NAMALWA (cell line): ENCODE measurements at places on chromosomes 2 and 18.

DNA sequence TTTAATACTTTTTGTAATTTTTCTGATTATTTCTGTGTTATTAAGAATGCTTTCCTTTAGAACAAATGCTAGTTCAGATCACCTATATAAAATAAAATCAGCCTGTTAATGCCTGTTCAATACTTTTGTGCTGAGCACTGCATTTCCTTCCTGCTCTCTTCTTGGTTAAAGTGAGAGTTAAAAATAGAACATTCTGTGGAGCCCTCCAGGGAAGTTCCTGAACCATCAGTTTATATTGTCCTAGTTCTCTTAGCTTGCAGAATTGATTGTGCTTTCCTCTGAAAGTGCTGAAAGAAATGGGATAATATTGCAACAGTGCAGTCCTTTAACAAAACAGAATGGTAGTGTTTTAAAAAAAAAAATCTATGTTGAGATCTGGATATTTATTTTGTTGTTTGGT is 74.6 kb upstream of the UBXN4 start:
- DNase-seq: no peak

DNA sequence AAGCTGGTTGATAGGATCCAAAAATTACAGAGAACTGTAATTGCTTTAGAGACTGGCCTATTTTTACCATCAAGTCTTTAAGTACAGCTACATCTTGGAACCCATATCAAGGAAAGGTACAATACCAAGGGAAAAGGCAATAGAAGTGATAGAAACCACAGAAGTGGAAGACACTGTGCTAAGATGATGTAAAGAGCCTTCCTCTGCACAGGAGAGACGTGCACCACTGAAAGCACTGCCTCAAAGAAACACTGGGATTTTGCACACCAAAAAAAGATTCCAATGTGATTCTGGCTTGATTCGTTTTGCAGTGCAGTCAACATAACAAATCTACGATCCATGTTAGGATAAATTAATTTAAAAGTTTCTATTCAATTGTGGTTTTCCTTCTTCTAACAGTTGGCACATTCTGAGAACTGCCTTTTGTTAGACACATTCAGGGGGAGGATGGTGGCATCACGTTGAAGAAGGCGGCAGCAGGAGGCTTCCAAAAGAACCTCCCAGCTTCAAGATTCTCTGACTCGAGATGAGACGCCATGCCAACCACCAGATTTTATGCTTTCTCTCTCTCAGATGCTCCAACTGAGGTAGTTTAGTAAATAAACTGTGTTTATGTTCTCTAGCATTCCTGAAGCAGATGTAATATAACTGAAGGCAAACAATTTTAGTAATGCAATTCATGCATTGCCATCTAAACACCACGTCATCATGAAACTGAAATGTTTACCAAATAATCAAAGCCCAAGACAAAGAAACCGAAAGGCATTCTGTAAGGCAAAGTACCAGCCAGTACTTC is 102.9 kb downstream of the BCL2 start:
- DNase-seq: no peak

DNA sequence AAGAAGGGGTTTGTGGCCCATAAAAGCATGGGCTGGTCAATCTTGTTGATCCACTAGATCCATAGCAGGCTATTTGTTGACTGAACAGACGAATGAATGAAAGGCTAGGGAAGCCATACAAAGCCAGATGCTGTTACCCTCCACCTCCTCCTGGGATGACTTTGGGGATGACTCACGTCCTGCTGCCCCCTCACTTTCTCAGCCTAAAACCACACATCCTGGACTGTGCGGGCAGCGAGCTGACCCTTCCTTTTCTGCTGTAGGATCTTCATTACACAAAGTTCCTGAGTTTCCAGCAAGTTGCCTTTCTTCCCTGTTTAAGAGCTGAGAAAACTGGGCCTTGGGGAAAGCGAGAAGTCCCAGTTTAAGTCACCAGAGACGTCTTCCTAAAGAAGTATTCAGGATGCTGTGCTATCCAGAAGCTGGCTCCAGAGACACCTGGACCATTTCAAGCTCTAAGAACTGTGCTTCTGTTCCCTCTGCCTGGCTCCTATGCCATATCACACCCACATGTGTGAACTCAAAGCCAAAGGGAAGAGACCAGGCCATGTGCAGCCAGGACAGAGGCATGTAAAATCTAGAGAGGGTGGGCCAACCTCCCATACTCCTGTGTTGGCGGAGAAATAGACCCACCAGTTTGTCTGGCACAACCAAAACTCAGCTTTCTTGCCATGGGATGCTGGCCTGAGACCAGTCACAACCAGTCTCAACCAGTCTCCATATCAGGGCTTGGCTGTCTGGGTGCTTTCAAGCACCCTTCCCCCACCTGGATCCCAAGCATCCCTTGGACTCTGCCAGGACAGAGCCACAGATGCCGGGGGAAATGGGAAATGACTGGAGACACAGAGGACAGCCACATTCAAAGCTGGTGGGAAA is 4.7 kb upstream of the SLC20A1 start:
- no peak for DNase-seq

DNA sequence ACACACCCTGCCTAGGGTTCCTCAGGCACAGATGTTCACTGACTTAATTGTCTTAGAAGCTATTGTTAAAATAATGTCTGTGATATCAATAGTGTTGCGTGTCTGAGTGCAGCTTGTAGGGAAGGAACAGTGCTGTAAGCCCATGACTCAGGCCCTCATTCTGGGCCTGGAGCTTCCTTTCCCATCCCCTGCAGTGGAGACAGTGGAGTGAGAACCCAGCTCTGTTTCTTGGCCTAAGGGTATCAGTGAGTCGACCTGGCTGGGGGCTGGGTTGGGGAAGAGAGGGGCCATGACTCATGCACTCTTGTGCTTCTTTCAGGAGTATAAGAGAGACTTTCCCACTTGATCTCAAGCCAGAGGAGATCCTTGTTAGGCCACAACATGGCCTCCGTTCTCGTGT is 106.8 kb downstream of the HRH4 start:
- no peak for DNase-seq

GRCh38 chr18:6449213-6449612 is 34.5 kb upstream of the L3MBTL4 start:
- no peak for DNase-seq

DNA sequence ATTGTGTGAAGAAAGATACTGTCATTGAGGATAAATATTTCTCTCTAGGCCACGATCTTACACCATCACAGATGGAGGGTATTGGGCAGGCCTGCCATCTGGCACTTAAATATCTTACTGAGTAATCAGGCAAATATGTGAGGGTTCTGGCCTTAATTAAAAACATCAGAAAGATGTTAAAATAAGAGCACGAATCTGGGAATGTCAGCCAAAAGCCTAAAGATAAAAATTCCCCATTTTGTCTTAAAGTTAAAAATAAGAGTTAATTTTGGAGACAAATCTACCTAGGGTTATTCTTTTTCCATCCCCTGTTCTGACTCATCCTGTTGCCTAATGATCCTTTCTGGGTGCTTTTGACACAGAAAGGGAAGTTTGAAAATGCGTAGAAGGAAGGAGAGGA is 121.0 kb downstream of the SUCLG1 start:
- DNase-seq: no peak

GRCh38 chr2:67773851-67774250 is 289.0 kb downstream of the C1D start:
- no peak for DNase-seq

- DNase-seq: peak; percentile 78
Observed at GRCh38 chr2:229715895-229716507, 1.6 kb upstream of the DNER start.

DNA sequence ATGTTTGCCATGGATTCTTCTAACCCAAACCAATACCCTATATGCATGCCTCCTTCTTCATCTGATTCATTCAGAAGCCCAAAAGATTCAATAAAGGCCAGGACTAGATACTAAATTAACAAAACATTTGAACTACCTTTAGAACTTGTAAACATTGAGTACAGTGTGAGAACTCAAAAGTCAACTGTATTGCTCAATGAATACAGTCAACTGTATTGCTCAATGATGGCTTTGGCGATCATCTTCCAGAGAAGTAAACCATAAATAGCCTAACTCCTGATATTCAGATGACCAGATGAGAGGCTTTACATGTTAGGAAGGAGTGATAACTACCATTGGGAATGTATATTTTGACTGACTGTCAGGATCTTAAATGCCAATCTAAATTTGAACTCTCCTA is 206.5 kb upstream of the ITGA4 start:
- DNase-seq: no peak

DNA sequence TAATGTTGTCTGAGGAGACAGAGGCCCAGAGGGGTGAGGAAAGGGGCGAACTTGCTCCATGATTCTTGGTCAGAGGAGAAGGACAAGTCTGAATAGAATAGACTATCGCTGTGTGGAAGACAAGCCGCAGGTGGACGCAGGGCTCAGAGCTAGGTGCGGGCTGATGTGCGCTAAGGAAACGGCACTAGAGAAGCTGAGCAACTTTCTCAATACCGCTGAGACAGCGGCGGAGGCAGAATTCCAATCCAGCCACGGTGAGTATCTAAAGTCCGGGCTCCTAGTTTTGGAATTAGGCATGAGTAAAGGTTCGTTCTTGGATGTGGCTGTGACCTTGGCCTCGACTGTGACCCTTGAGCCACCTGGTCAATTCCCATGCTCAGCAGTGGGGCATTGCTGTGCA is 47.8 kb downstream of the CAPN13 start:
- DNase-seq: no peak

DNA sequence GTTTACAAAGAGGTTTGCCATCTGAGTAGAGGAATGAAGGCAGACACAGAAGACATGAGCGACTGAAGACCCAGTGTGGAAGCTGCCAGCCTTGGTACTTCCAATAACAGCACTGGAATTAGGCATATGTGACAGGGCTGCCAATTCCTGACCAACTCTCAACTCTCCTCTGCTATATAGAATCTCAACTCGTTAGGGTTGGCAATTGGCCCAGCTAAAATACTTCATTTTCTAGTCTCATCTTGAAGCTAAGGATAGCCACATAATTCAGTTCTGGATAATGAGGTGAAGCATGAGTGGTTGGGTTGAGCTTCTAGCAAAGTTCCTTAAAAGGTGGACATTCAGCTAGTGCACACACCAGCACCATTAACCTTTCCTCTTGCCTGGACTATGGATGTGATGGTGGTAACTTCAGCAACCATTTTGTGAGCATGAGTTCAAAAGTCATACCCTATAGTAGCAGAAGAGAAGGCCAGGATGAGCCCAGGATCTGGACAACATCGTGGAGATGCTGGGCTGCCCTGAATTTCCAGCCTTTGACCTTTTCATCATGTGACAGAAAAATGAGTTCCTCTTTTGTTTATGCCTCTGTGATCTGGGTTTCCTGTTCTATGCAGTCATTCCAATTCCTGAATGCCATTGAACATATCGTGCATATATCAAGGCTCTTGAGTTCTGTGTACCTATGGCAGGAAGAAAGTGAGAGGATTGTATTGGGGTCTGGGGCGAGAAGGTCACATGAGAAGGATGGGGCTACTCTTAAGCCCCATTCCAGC is 68.1 kb upstream of the HAAO start:
- DNase-seq: no peak

- DNase-seq: no peak
Observed at GRCh38 chr18:69484699-69485396, 84.2 kb downstream of the DOK6 start.

GRCh38 chr2:148796735-148797512 is 78.1 kb upstream of the KIF5C start:
- peak; percentile 12 for DNase-seq

DNA sequence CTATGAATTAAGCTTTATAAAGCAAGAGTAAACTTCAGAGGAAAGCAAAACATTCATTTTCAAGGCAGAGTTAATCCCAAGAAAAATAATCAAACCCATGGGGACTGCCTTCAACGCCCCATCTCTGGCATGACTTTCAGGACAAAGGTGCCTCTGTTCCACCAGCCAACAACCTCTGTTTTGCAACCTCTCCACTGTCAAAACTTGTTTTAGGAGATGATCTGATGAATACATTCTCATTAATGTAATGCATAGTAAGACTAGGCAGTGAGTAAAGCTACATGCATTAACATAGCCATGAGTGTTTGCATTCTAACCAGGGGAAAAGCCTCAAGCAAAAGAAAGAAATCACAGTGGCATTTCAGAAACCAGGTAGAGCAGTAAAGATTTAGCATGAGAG is 357.0 kb downstream of the FBXO15 start:
- no peak for DNase-seq

- DNase-seq: peak; percentile 44
Observed at GRCh38 chr2:170845343-170845742, 28.7 kb downstream of the GAD1 start.

DNA sequence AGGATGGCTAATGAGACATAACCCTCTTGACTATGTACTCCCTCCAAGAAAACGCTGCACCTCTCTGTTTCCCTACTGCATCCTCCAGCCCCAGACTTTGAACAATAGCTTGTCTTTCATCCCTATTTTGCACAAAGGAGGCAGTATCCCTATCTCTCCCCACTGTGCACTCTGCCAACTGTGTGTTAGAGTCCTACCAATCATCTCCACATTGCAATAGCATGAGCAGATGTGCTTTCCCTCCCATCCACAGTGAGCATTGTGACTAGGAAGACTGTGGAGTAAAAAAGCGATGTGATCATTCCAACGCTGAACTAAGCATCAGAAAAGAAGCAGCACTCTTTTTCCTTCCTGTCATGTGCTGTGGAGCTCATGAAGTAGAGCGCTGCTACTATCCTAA is 206.3 kb upstream of the GULP1 start:
- DNase-seq: no peak

DNA sequence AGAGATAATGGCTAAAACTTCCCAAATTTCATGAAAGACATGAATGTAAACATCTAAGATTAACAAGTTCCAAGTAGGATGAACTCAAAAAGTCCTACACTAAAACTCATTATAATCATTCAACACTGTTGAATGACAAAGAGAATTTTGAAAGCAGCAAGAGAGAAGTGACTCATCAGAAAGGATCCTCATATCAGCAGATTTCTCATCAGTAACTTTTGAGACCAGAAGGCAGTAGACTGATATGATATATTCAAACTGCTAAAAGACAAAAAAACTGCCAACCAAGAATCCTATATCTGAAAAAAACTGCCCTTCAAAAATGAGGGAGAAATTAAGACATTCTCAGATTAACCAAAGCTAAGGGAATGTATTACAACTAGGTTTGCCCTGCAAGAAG is 130.6 kb upstream of the OTX1 start:
- DNase-seq: no peak

DNA sequence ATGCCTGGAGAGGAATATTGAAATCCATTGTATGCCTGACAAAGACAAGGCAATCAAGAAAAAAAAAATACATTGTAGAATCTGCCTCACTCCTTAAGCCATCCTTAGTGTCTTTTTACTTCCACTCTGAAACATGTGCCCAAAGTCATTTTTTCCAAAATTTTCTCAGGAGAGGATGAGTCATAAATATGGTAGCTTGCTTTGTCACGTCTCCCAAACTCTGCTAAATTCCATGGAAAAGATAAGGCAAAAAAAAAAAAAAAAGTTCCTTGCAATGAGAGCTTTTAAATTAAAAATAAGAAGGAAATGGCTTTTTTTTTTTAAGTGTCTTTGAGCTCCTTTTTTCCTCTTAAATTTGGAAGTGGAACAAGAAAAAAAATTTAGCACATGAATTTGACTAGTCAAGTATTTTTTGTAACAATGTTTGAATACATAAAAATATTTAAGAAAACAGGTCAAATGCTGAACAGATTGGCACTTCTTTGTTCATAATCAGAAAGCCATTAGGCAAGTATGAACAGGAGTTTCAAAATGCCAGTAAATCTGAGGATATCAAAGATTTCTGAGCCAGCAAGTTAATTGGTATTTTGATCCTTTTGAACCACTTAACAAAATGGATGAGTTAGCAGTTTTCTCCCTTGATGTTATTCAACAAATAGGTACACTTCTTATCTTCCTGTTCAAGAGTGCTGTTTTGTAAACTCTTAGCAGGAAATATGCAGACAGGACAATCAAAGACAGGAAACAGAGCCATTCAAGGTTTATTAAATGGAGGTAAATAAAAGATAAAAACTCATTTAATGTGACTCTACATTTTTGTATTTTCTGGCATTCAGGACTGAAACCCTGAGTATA is 247.3 kb upstream of the SP5 start:
- no peak for DNase-seq
